ENCODE measurements at places on chromosomes 11 and 22.

GRCh38 chr11:28566339-28567089, 458.3 kb downstream of the METTL15 start:
- DNase-seq: no peak

- no peak for DNase-seq
Observed at GRCh38 chr11:63979426-63979825, 5.0 kb downstream of the COX8A start.

- no peak for DNase-seq
Observed at GRCh38 chr11:128467610-128468041, 119.7 kb downstream of the ETS1 start.

- no peak for DNase-seq
Observed at GRCh38 chr22:17562906-17563870, at the start of gene SLC25A18. Gene SLC25A18, plus strand, starts transcription at chr22:17563498. Its CDS starts 16,447 bp downstream, at chr22:17579945.

DNA sequence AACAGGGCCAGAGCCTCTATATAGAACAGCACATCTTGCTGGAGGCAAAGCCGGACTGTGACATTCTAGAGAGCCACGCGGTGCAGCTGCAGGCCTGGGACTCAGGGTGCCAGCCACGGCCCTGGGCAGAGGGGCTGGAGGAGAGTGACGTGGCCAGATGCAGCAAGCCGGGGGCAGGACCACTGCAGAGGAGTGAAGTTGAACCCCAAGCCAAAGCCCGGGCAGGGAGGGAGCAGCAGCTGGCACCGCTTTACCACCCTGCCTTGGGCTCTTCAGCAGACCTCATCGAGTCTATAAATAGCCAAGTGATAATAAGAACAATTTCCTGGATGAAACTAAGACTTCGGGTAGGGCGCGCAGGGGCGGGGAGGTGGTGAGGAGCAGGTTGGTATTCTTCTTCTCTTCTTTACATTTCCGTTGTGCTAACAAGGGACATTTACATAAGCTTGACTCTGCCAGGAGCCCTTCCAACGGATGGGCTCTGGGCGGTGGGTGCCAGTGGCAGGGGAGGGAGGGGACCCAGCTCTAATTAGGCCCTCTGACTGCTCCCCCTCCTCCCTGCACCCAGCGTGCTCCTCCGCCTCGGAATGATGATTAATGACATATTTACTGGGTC, 110.2 kb downstream of the ST3GAL4 start:
- peak; percentile 32 for DNase-seq

- no peak for DNase-seq
Observed at GRCh38 chr11:15106201-15106965, 8.3 kb upstream of the INSC start.

DNA sequence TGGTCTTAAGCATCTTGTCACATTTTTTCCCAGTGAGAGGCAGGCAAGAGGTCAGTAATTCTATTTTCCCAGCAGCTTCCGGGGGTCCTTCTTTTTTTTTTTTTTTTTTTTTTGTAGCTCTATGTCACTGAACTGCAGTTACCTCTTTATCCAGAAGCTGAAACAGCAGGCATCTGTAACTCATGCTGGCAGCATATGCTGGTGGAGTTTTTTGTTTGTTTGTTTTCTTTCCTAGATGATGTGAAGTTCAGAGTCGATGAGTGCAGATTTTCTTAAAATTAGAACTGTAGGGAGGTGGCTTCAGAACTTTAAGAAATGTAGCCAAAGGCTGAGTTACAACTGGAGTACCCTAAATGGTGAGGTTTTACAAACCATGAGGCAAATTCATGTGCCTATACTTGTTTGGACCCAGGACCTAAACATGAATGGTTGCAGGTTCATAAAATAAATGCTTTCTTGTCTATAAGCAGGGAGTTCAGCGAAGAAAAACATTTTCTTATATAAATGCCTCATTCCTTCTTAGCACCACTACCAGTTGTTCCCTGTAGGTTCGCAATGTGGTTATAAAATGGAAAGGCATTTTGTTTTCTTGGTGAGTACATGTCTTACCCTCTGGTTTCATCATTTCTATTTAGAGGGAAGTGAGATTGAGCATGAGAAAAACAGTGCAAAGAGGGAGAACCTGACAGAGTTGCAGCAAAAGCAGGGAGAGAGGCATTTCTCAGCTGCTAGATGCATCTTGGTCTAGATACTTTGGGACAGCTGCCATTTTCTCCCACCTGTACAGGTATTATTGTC, 84.0 kb downstream of the TRIM44 start:
- no peak for DNase-seq

DNA sequence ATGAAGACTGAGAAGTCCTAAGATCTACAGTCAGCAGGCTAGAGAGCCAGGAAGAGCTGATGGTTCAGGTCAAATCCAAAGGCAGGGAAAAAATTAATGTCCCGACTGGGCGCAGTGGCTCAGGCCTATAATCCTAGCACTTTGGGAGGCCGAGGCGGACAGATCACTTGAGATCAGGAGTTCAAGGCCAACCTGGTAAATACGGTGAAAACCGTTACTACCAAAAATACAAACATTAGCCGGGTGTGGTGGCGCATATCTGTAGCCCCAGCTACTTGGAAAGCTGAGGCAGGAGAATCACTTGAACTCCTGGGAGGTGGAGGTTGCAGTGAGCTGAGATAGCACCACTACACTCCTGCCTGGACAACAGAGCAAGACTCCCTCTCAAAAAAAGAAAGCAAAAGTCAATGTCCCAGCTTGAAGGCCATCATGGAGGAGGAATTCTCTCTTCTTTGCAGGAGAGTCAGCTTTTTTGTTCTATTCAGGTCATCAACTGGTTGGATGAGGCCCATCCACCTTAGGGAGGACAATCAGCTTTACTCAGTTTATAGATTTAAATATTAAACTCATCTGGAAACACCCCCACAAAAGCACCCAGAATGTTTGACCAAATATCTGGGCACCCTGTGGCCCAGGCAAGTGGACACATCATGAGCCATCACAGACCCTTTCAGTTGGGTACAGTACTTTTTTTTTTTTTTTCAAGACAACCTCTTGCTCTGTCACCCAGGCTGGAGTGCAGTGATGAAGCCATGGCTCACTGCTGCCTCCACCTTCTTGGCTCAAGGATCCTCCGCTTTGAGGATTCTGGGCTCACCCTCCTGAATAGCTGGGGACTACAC, 4.3 kb upstream of the ZC3H7B start:
- DNase-seq: no peak

Data from bone marrow (tissue), 2 donors.